ENCODE measurements at places on chromosomes 2 and 18.

DNA sequence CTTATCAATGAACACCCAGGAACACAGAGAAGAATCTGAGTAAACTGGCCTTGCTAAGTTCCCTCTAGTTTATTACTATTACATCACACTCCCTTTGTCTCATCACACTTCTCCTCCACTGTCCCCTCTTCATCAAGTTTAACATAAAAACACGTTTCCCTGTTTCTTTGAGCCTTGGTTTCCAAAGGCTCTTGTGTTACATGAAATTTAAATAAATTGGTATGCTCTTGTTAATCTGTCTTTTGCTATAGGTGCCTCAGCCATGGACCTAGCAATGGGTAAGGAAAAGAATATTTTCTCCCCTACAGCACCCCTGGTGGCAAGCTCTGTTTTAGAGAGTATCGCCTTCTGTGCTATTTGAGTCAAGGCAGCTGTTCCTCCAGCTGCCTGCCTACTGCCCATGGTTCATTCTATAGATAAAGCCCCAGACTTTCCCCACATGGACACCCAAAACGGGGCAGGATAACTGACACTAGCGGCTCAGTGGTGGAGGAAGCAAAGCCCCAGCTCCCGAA is 31.8 kb downstream of the TGIF1 start:
- no peak for DNase-seq

GRCh38 chr2:212078103-212078502 is 460.5 kb downstream of the ERBB4 start:
- no peak for DNase-seq

GRCh38 chr2:48249025-48249424 is 280.9 kb upstream of the STON1 start:
- DNase-seq = peak; percentile 24

- no peak for DNase-seq
These were observed 13.1 kb downstream of the TGIF1 start for GRCh38 chr18:3463051-3463450.

- no peak for DNase-seq
These were observed 46.2 kb downstream of the PARD6G start for GRCh38 chr18:80200932-80201672.

DNA sequence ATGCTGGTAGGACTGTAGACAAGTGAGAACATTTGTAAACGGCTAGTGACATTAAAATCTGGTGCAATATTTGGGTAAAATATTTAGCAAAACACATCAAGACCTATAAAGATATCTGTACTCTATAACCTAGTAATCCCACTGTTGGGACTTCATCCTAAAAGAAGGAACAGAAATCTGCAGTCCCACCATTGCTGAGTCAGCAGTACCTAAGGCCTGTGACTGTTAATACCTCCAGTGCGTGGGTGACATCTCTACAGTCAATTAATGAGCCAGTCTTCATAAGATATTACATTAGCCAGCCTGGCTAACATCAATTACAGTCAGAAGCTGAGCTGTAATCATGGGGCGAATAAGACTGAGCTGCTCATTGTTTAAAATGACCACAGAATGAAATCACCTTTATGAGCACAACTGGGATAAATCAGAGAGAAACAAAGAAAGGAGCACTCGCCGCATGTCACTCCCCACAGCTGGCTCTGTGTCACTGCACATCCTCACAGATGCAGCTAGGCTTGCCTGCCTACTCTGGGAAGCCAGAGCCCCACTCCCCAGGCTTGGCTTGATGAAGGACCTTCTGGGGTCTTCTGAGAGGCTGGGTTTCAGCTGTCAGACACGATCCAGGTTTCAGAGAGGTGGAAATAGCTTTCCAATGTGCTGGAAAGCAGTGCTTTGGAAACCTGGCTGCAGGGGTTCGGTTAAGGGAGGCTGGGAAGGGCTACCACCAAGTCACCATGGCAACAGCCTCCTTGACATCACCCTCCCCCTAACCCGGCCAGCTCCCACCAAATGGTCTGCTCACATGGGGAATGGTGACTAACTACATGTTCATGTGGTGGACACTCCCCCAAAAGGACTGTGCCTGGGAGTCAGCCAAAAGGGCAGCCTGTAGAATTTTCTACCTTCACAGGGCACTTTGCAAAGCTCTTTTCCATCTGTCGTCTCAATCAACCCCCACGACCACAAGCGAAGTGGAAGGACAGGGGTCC is 145.0 kb downstream of the ZBTB7C start:
- DNase-seq = no peak

DNA sequence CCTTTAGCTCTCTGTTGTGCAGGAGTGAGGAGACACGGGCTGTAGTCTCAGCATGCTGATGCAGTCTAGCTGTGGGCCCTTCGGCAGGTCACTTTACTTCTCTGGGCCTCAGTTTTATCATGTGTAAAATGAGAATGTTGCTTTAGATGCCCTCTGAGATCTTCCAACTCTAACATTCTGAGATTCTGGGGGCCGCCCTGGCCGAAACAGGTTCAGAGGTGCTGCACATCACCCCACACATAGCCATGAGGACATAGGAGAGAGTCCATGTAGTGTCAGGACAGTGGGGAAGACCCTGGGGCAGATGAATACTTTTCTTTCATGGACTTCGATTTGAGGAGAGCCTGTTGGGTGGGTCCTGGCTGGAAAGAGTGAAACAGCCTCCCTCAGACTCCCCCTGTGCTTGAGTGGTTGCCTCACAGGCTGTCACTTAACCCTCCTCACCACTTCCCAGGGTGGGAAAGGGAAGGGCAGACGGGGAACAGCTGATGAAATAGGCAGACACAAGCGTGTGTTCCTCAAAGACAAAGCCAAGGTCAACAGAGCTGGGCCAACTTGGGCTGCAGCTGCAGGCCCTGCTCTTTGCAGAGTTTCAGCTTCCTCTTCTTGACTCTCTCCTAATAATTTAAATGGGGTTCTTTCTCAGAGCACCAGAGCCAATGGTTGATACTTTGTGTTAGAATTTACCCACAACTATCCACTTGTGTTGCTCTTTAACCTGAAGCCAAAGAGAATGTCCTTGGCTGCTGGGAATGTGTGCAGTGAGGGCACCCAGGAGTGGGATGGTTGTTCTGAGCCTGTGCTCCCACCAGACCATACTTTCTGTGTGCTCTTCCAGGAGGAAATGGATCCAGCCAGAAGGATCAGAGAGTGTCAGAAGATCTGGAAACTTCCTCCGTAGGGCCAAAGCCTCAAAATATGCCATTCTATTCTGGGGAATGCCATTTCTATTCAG is 14.7 kb upstream of the MRPL33 start:
- no peak for DNase-seq

GRCh38 chr2:239273280-239274234 is 127.3 kb downstream of the HDAC4 start:
- DNase-seq = no peak

- no peak for DNase-seq
These were observed 174.4 kb downstream of the SEPTIN10 start for GRCh38 chr2:109439390-109439786.

DNA sequence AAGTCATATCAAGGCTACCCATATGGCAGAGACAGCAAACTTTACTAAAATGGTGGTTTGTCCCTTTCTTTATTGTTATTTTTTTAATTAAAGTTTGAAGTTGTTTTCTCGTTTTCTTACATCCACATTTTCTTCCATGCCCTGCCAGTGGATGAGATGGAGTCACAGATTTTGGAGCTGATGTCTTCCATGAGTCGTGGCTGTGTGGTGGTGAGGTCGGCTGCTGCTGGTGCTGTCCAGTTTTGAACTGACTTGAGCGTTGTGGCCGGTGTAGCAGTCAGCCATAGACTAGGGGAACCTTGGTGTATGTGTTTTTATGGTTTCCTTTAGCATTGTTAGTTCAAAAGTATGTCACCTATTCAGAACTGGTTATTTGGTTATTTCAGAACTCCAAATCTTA is 182.8 kb downstream of the SH3RF3 start:
- DNase-seq = no peak

- DNase-seq = no peak
These were observed 58.7 kb upstream of the ACVR1 start for GRCh38 chr2:157934684-157935377.

GRCh38 chr2:54977149-54977548 is 73.1 kb downstream of the RTN4 start:
- no peak for DNase-seq

GRCh38 chr2:111897924-111898702 is at the start of gene MERTK:
MERTK (plus strand) TSS chr2:111898607; CDS start chr2:111898736, 129 bp downstream.
- DNase-seq = no peak

DNA sequence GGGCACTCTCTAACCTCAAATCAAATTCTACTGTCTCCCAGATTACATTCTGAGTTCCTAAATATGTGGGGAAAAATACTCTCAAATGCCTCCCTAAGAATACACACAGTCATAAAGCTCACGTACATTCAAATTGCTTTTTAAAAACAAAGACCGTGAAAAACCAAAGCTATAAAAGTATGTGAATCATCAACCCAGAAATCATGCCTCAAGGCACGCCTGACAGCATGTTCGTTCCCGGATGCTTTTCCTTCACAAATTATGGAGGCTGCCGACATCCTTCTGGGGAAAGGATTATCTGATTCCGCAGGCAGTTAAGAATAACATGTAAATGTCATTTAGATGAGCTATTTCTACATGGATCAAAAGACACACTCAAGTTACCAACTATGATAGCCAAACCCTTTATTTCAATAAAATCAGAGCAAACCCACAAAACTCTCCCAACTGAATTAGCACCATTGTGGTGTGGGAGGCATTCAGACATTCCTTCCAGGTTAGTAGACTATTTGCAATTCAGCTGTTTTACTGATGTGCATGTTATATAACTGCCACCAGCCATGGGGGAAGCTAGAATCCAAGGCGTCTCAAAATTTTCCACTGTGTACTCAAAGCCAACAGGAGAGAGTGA is 398.2 kb upstream of the TRIB2 start:
- peak; percentile 72 for DNase-seq

GRCh38 chr2:189860161-189860560 is 75.9 kb downstream of the PMS1 start:
- no peak for DNase-seq

GRCh38 chr2:12232876-12233275 is 483.9 kb upstream of the TRIB2 start:
- no peak for DNase-seq

- DNase-seq = no peak
These were observed 134.5 kb downstream of the NAPG start for GRCh38 chr18:10660179-10660884.

DNA sequence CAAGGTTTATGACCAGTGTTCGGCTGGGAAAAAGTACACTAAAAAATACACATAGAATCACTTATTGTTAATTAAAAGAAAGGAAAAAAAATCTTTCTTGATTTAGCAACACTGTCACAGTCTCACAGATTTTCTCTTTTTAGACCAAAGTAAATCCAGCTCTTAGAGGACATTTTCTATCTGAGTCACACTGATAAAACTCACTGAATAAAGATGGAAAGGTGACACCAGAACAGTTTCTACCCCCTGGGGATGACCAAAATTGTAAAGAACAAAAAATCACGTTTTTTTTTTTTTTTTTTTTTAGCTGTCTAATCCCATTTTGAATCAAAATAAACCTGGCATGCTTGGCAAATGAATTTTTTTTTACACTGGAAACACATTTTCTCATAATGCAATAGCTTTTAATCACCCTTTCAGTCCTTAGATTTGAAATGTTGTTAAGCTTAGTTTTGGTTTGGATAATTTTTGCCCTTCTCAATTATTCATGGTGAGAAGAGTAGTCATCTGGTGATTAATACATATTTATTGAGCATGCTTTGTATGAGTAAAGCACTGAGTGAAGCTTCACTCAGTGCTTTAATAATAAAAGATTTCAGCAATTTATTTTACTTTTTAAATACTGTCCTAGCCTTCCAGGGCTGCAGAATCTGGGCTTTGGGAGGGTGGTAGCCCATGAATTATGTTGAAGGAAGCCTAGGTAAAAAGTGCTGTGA is 886.3 kb downstream of the SLC4A3 start:
- DNase-seq = no peak

DNA sequence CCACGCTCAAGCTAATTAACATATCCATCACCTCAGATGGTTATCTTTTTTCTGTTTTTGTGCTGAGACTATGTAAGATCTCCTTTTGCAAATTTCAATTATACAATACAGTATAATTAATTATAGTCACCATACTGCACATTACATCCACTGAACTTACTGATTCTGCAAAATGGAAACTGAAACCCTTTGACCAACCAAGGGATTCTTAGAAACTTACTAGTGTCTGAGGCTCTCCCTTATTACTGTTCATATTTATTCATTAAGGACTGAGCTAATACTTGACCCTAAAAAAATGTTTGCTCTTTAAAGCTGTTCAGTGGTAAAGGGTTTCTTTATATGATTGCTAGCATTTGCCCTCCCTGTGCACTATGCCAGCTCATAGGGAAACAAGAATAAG is 50.7 kb downstream of the ADAM23 start:
- DNase-seq = no peak

DNA sequence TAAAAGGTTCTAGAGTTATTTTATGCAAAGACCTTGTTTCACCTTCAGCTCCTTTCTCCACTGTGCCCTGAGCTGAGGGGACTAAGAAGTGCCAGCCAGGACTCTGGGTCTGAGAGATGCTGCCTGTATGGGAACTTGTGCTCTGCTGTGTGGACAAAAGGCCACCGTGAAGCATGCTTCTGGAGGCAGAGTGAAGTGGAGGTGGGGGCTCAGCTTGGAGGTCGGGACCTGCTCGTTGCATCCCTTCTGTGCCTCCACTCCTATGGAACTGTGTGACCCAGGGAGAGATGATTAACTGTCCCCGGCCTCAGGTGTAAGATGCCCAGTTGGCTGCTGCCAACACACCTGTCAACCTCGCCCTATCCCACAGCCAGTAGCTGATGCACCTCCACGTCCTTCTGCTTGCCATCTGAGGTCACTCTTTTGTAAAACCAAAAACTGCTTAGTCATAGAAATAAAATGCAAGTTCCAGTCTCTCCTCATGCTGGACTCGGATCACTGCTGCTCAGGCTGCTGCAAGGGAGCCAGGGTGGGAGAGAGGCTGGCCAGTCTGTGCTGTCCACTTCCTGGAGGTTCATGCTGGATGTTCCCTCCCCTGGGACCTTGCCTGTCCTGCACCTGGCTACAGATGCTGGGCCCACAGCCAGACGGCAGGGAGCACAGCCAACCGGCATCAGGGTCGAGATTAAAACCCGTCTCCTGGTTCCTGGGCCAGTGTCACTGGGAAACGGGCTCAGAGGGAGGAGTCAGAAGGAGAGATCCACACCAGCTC is 113.2 kb downstream of the ACKR3 start:
- no peak for DNase-seq

- no peak for DNase-seq
These were observed 17.7 kb upstream of the ATG16L1 start for GRCh38 chr2:233233618-233234230.

GRCh38 chr2:216942465-216942864 is 82.6 kb upstream of the TNP1 start:
- DNase-seq = no peak

- no peak for DNase-seq
These were observed 4.9 kb downstream of the RALB start for GRCh38 chr2:120257522-120257921.
